LoVo (cell line): ENCODE measurements at places on chromosomes 1 and 21.

DNA sequence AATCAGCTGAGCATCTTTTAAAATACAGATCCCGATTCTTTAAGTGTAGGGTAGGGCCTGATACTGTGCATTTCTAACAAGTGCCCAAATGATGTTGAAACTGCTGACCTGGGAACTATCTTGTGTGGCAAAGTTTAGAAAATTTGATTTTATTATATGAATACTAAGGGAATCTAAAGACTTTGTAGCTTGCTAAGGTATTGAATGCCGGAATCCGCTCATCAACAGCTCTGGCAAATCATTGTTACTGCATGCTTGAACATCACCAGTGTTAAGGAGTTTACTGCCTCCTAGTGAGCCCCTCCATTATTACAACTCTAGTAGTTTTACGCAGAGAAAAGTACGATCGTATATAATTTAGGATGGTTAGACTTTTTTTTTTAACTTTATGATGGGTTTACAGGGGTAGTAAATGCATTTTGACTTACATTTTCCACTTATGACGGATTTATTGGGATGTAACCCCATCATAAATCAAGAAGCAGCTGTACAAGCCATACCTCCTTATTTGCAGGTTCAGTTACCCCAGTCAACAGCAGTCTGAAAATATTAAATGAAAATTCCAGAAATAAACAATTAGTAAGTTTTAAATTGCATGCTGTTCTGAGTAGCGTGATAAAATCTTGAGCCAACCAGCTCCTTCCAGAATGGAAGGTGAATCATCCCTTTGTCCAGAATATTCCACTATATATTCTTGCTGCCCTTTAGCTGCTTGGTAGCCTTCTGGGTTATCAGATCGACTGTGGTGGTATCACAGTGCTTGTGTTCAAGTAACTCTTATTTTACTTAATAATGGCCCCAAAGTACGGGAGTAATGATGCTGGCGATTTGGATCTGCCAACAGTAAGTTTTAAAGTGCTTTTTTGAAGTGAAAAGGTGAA, 892 bp downstream of the TYW3 start:
- DNase-seq = peak; percentile 71

DNA sequence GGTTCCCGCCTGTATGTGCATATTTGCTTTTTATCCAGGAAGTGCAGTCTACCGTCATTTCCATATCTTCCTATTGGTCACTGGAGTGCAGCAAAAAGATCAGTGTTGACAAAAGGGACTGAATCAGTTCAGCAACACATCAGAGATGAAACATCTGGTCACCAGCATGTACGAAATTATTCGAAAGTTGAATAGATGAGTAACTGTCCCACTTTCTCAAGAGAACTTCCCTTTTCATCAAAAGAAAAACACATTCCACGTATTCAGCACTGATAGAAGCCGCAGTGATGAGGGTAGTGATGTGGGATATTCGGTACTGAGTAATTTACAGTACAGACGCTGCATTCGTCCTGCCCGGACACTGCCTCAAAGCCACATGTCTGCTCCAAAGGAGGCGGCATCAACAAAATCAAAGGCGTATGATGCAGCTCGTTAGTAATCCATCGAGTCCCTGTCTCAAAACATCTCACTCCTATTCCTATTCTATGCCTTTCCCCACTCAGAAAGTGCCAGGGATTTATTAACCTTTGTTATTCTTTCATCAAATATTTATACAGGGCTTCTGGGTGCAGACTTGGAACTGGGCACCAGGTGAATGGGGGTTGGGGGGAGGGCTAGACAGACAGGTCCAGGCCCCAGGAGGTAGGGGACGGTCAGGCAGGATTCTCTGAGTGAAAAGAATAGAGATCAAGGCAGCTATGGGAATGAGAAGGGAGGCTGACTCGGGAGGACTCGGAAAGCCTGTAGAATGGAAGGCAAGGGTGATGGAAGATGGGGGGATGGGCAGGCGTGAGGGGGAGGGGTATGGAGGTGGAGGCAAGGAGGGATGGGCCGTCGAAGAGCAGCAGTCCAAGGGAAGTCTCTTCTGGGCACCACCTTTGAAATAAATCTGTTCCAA, 79.5 kb upstream of the SLC45A1 start:
- DNase-seq = no peak

GRCh38 chr1:54701996-54702395, 13.7 kb upstream of the TTC4 start:
- DNase-seq = no peak

DNA sequence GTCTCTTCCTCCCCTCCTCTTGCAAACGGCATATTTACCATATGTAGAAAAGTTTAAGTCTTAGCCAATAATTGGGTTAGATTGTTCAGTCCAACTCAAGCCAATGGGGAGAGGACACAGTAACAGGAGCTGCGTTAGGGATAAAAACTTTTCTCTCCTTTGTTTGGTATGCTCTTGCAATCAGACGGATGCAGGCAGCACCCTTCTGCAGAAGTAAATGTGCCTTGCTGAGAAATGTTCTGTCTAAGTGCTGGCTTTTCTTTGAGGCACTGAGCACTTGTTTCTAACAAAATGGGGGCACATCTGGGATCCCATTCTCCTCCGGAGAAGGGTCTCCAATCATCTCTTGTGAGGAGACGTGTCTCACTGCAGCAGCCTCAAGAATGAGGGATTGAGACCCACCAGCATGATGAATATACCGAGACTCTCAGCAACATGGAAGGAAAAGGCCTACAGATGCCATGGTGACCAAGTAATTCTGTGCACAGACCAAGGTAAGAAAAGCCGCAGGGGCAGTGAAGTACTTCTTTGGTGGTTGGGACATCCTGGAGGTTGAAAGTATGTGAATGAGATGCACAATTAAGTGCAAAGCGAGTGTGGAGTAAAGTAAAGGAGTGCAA, 20.7 kb upstream of the GNG4 start:
- DNase-seq = no peak

DNA sequence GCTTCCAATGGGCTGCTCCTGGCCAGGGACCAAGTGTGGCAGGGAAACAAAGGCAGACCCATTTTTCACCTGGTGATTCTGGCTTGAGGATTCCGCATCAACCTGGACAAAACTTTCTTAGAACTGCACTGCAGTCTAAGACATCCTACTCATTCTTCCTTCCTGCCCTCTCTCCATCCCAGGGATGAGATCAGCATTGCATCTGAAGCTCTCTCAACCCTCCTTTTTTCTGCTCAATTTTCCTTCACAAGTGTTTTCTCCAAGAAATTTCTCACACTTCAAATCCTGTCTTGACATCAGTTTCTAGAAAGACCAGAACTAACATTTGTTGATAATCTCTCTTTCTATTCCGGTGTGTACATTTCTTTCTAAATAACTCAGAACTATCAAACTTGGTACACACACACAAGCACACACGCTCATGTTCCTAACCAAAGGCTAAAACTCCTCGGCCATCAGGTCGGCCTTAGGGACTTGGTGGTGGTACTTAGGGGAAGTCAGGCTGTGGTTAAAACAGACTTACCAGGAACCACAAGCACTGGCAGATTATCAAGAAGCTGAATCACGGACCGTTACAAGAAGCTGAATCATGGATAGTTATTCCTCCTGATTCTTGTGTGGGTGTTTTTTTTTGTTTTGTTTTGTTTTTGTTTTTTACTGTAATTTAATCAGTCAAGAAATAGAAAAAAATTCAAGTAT, 21.0 kb upstream of the CXADR start:
- peak; percentile 69 for DNase-seq

- no peak for DNase-seq
Observed at GRCh38 chr1:52436817-52437216, 32.4 kb downstream of the PRPF38A start.

- DNase-seq = no peak
Observed at GRCh38 chr1:212451416-212452322, 18.9 kb downstream of the NENF start.

DNA sequence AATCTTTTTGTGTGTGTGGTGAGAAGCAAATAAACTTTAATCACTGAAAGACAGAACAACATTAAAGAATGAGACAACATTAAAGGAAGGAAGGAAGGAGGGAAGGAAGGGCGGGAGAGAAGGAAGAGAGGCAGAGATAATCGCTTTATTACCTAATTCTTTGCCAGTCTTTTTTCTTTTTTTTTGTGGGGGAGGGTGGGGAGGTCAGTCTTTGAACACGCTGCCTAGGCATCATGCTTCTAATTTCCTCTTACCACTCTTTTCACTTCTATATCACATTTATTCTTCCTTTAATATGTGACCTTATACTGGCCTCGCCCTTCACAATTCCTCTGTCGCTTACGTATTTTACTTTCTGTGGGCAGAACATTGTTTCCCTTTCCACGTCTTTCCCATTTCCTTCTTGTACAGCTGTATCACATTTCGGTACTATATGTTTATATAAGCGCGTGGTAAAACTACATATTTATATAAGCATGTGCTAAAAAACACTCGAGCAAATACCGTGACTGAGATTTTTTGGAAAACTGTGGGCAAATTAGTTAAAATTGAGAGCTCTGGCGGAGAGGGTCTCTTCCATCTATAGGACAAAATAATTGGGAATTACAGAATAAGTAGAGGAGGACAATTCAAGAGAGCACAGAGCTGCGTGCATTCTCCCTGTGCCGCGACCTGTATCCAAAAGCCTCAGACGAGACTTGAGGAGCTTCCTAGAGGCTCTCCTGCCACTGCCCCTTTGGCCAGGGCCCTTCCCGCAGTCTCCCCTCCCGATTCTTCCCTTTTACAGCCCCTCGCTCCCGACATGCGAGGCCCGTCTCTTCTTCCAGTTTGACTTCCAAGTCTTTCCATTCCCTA, 823 bp upstream of the PRKAA2 start:
- DNase-seq = peak; percentile 13

DNA sequence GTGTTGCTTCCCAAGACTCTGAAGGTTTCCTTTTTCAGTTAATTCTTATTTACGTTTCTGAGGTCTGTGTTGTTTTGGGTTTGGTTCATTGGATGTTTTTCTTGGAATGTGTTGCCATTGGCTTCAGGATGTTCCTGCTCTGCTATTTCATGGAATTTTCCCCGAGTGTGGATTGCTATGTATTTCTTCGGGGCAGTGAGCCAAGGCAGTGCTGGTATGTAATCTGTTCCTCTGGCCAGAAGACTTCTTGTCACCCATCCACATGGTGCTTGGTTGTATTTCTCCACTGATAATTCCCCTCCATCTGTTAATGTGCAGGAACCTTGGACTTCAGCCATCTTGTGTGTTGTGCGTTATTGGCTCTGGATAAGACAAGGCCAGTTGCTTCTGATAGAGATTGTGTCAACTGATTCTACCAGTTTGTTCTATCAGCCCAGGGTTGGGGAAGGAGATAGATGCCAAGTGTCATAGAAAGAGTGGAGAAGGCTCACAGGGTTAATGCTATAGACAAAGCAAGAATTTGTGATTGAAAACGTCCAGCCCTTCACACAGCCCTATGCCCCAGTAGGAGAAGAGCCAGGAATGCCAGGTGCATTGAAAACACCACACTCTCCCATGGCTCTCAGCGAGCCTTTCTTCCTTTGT, 505.2 kb downstream of the PLPP3 start:
- DNase-seq = no peak

DNA sequence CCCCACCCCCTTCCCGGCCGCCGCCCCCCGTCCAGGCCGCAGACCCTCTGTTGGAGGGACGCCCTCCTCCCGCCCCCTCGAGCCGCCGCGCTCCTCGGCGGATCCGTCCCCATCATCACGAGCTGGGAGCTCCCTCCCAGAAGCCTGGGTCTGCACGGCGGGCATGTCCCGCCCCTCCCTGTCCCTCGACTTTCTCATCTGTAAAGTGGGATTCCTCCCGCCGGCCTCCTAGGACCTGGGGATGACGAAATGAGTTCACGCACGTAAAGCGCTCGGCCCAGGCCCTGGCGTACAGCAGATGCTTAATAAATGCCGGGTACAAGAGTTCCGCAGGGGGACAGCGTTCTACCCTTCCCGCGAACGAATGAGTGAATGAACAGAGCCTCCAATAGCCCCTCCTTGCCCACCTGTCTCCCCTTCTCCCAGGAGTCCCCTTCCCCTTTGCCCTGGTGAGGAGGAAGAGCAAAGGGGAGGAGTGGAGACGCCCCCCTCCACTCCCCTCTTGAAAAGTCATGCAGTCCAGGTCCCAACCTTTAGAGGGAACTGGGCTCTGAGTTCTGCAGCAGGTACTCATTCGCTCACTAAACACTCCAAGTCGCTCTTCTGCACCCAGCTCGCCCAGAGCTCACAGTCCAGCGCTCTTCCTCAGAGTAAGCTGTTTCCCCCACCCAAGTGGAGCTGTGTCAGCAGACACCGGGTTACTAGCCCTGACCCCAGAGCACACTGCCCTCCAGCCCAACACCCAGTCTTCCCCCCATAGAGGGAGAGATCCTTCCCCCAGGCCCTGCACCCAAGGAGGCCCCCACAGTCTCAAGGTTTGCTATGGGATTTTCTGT, 16.8 kb downstream of the RAP1GAP start:
- no peak for DNase-seq

DNA sequence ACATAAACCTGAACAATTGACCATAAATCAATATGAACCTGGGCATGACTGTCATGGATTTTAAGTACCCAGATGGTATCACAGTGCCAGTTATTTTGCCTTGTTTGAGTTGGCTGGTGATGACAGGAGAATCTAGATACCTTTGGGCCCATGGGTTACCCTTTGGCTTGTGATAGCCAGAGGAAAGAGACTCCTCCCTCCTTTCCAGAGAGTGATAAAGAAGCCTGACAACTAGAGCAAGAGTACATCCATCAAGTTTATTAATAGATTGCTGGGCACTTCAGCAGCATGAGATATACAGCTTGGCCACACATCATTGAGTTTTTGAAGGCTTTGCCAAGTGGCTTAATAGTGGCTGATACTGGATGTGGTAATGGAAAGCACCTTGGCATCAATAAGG, 6.6 kb upstream of the FMO3 start:
- DNase-seq = no peak

GRCh38 chr1:198656500-198656932, 17.7 kb downstream of the PTPRC start:
- DNase-seq = peak; percentile 45

- DNase-seq = no peak
Observed at GRCh38 chr21:38095220-38095619, 161.6 kb upstream of the KCNJ15 start.

DNA sequence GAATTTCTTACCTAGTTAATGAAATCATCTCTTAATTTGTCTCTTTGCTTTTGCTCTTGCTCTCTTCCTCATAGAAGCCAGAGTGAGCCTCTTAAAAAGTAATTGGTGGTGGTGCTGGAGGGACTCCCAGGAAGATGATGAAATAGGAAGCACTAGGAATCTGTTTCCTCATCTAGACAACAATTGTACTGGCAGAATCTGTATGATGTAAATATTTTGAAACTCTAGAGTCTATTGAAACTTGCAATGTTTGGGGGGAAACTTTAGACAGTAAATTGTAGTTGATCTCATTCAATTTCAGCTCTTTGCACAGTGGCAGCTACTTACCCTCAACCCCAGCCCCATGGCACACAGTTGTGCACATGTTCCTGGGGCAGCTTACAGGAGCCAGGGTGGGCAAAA, 10.6 kb downstream of the RGSL1 start:
- DNase-seq = no peak
